Activated naive CD4-positive, alpha-beta T cell treated with anti-CD3 and anti-CD28 coated beads, Interleukin-2, amount 50 U/mL, for 72 hours (primary cell): ENCODE measurements at places on chromosomes 5 and 9. TPM values are rescaled to one million over a fixed set of nuclear protein-coding genes. Genes with fewer than 3 reads are reported as not detected.

DNA sequence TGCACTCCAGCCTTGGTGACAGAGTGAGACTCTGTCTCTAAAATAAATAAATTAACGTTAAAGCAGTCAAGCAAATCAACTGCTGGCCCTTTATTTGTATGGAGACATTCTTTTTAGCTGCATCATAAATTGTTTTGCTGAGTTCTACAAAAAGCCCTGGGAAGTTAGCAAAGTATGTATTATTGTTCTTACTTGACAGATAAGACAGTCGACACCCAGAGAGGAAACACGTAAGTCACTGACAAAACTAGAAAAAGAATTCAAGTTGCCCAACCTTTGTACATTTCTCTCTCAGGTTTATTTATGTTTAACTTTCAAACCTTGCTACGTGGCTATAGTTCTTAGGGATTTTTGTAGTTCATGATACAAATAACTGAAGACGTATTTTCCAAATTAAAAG is 40.4 kb upstream of the MACIR start:
- DNase-seq = no peak

DNA sequence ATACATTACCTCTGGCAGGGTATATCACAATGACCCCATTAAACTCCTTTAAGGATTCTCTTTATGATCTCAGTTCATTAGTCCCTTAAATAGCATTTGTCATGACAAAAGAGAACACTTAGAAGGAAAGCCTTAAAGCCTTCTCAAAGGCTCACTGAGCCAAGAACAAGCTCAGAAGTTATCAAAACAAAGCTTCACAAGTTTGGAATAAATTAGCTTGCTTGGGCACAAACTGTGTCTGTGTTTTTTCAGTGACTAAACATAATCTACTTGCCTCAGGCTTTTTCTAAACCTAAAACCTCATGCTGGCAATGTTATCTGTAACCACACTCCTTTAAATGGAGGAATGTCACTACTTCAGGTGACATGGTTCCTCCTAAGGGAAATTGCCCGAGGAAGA is 1114.9 kb upstream of the C9orf72 start:
- no peak for DNase-seq

DNA sequence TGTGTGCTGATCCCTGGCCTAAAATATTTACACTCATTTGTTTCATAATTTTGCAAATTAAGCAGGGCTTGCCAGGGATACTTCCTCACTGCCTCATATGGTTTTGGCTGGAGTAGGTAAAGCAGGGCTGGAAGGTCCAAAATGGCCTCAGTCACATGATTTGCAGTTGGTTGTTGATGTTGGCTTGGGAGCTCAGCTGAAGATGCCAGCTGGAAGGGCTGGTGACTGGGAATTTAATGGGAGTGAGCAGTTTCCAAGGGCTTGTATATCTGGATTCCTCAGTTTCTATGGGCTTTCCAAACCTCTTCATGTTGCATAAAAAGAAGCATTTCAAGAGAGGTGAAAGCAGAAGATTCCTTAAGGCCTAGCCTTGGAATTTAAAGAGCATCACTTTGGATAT is 729.3 kb downstream of the CDH18 start:
- no peak for DNase-seq

DNA sequence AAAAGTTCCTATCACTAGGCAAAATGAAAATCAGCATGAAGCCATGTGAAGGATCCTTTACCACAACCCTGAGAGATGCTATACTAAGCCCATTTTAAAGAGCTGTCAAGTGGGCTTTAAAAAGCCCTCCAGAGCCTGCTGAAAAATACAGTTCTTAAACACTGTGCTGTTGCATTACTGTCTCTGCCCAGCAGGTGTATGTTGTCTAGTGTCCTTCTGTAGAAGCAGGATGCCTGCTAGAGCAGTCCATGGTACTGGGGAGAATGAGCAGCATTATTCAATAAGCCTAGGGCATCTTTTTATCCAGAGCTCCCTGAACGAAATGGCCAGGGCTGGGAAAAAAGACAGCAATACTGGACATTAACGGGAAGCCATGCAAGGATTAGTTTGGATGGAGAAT is 126.2 kb upstream of the PLCXD3 start:
- no peak for DNase-seq

- no peak for DNase-seq
Observed at GRCh38 chr5:124444147-124444775, 302.2 kb downstream of the ZNF608 start.

DNA sequence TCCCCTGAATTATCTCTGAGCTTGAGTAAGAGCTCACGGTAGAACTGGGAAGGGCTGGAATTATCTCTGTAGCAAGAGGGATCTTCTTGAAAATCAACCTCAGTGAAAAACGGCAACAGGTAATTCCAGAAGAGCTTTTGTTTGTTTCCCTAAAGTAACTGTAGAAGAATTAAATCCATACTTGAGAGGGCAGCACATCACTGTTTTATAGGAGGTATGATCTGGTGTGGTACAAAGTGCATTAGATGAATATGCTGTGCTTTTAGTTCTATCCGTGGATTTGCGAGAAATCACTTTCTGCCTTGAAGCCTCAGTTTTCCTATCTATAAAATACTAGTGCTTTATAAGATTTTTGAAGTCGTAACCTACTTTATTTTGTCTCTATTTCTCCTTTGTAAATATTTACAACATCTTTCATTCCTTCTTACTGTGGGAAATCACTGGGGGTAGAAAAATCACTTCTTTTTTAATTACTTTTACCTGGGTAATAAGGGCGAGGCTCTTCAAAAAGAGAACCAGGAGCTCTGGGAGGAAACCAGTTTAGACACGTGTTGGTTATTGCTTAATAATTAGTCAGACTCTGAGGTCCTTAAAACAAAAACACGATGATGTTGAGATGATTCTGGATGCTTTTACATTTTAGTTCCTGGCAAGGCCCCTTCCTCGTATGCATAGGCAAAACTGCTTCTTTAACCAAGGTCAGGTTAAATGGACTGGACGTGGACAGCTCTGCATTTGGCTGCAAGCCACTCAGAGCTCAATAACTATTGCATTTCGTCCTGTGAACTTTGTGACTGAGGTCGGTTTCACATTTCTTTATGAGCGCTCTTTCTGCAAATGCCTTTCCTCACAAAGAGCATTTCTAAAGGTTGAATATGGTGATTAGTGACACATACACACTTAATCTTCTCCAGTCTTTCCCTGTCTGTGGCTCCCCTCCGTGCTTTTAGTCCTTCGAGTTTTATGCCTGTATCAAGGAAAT is 376.1 kb downstream of the BRINP1 start:
- DNase-seq = no peak

- no peak for DNase-seq
Observed at GRCh38 chr5:99061711-99062110, 132.9 kb upstream of the CHD1 start.

DNA sequence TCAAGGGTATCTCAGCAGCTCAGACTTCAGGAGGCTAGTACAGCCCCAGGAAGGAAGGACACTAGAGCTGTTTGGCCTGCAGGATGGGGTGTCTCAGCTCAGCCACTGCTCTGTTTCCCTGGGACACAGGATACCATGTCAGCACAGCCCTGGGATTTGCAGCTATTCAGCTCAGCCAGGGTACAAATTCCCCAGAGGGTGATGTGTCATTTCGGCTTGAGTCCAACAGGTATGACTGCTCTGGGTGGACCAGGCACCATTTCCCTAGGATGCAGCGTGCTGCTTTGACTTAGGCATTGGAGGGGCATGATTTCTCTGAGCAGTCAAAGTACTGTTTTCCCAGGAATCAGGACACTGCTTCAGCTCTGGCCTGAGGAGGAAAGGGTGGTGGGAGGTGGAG is 130.1 kb downstream of the ARSB start:
- no peak for DNase-seq

DNA sequence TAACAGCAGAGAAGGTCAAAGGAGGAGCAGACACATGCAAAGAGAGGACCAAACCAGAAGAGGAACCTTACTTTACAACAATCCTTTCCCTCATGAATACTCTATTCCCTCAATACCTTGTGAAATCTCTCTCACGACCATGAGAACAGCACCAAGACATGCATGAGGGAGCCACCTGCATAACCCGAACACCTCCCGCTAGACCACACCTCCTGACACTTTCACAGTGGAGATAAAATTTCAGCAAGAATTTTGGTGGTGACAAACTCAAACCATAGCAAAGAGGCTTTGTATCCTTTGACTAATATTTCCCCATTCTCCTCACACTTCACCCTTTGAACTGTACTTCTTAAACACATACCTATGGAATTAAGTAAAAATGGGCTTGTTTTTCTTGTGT is 101.7 kb downstream of the RORB start:
- no peak for DNase-seq

GRCh38 chr9:23287390-23287789 is 538.6 kb downstream of the ELAVL2 start:
- DNase-seq = no peak

- DNase-seq = no peak
Observed at GRCh38 chr5:109695005-109695926, 5.5 kb downstream of the MAN2A1 start.

GRCh38 chr9:5577225-5577624 is 51.7 kb upstream of the RIC1 start:
- no peak for DNase-seq

DNA sequence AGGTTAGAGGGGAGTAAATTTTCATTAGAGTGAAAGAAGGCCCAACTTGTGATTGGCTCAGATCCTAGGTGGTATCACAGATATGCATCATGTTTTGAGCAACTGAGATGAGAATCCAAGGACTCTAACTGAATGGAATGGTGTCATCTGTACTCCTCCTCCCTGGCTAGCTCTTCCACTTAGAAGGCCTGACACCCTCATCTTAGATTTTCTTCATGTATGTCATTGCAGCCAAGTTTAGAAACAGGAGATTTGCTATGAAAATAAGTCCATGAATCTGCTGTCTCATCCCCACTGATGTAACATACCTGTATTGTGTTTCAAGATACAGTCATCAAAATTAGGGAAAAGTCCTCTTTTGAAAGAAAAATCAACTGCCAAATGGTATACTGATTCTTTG is 54.4 kb downstream of the ITGA1 start:
- DNase-seq = no peak

- DNase-seq = no peak
Observed at GRCh38 chr5:97764700-97765099, 581.7 kb upstream of the RIOK2 start.

DNA sequence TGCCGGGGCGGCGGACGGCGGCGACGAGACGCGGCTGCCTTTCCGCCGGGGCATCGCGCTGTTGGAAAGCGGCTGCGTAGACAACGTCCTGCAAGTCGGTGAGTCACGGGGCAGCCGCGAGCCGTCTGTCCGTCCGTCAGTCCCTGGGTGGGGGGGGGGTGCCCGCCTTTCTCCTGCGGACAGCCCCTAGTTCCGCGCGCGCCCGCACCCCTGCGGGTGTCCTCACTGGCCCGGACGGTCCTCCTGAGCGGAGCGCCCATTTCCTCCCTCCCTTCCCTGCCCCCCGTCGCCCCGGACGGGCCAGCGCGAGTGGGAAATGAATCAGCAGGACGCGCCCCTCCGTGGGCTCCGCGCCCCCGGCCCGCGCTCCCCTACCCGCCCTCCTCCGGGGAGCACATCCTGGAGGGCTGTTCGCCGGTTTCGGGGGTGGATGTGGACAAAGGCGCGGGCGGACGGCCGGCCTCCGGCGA is 828 bp downstream of the ZSWIM6 start:
- DNase-seq = peak; percentile 68

GRCh38 chr9:121760571-121760970 is 109.1 kb downstream of the DAB2IP start:
- DNase-seq = no peak

- DNase-seq = no peak
Observed at GRCh38 chr5:72167804-72168203, 60.5 kb downstream of the MAP1B start.

DNA sequence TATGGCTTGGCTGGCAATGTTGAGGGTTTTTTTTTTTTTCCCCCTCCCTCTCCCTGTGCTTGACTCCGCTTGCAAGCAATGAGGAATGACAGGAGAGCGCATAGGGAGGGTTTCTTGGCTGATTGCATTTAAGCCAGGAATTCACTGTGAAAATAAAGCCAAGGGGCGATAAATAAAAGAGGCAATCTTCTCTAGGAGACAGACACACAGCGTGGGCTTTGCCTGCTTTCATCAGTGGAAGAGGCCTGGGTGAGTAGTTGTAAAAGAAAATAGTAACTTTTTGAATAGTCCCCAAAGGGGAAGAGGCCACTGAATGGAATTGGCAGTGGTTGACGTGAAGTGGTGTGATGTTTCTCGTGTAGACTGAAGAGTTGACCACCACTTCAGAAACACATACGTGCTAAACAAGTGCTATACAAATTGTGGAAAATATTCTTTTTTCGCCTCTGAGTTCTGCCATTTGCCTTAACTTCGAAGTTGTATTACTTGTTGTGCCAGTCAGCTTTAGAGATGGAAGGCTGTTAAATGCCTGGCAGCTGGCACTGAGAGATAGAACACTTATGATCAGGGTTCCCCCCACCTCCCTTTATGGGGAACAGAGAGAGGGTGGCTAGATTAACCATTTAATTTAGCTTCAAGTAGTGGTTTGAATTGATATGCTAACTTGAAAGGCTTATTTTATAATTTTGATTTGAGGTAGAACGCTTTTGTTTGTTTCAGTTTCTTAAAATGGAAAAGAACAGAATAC is 3.0 kb downstream of the ZSWIM6 start:
- no peak for DNase-seq

DNA sequence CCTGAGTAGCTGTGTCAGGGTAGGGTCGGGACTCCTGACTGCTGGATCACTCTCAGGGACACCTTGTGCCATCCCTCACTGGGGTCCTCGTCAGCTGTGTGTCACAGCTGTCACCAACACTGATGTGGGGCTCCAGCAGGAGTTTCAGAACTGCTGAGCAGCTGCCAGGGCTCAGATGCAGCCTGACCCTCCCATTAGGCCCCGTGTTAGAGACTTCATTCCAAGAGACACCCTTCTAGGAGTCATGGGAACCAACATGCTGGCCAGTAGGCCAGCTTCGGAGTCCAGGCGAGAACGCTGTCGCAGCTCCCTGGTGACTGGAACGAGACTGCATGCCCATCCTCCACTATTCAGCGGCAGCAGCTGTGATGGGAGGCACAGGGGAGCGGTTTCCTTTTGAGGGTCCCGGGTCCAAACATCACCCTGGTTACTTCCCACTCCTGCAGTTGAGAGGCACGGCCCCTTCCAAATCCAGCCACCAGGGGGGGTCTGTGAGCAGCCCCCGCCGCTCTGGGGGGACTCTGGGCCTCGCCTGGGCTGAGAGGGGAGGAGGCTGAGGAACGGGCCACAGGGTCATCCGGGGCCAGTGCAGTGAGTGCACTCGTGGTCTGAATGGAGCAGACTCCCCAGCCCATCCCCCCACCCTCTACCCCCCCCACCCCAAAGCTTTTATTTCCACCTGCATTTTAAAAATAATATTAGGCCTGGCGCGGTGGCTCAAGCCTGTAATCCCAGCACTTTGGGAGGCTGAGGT is 12.6 kb upstream of the TCF7 start:
- DNase-seq = peak; percentile 87

- no peak for DNase-seq
Observed at GRCh38 chr9:38376021-38376670, 16.4 kb upstream of the ALDH1B1 start.

- no peak for DNase-seq
Observed at GRCh38 chr5:142446131-142446959, 121.5 kb upstream of the SPRY4 start.

GRCh38 chr5:74231697-74232096 is 408.8 kb downstream of the ENC1 start:
- no peak for DNase-seq

The SPINK5 gene
- not detected for total RNA-seq

The EGFL7 gene
- 1.6 TPM for total RNA-seq

The OR1J2 gene
- 0.34 TPM for total RNA-seq

The DMRT2 gene
- total RNA-seq = not detected

The STX17 gene
- total RNA-seq = 31.4 TPM

The ENTREP1 gene
- total RNA-seq = not detected

The C5orf34 gene
- total RNA-seq = 24.2 TPM

The RNF180 gene
- not detected for total RNA-seq

The SLC6A18 gene
- total RNA-seq = not detected

The CCDC180 gene
- total RNA-seq = 0.50 TPM
